Foreskin melanocyte (primary cell): ENCODE measurements at places on chromosomes 5 and 9.

DNA sequence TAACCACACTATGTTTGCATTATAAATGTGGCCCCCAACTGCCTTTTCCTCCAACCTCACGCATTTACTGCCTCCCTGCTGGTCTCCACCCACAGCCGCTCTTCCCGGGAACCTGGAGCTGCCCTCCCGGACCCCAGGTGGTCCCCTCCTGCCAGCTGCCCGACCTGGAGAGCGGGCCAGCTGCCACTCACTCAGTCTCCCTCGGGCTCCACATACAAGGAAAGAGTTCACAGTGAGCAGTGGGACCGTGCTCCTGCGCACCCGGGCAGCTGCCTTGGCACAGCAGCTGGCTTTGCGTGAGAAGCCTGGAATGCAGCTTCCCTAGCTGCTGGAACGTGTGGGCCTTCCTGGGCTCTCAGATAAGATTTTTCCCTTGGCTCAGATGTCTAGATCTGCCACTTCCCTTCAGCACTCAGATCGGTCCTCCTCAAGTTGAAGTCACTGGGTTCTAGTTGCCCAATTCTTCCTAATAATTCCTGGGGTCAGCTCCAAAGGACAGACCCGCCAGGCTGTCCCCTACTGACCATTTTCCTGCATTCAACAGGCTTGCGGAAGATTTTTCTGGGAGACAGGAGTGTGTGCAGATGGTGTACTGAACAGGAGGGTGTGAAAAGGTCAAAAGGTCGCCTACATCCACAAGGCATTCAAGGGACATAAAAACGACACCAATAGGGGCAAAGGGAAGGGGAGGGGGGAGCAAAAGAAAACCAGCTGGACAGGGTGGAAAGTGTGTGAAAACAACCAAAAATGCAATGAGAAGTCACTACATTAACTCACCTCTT, 69.1 kb downstream of the MYO10 start:
- DNase-seq, result peak; percentile 78

DNA sequence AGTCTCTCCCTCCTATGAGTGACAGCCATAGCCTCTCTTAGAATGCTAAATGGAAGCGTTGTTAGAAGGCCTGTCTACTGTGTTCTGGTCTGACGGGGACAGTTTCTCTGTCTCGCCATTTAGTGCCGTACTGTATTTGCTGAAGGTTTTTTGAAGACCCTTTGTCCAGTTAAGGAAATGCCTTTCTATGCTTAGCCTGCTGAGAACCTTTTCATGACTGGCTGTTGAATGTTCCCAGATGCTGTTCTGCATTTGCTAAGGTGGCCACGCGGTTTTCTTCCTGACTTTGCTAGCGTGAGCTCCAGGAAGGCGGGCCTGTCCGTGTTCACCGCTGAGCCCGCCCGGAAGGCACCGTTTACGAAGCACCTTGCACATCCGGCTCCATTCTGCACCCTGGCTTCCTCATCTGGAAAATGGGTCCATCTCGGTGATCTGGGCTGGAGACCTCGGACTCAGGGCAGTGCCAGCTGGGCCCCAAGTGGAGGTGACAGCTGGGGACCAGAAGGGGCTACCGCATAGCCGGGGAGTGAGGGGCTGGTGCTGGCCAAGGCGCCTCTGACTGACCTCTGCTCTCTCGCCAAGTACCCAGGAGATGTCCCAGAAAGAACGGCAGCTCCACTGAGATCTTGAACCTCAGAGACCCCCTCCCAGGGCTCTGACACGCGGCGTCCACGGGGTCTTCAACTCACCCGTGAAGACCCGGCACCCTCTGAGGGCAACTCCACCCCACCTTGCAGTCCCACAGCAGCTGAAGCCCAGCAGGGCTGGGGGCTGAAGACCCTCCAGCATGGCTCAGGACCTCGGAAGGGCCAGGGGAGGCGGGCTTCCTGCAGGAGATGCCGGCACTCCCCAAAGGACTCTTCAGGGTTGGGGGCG, 52.5 kb upstream of the NKD2 start:
- DNase-seq, result no peak

DNA sequence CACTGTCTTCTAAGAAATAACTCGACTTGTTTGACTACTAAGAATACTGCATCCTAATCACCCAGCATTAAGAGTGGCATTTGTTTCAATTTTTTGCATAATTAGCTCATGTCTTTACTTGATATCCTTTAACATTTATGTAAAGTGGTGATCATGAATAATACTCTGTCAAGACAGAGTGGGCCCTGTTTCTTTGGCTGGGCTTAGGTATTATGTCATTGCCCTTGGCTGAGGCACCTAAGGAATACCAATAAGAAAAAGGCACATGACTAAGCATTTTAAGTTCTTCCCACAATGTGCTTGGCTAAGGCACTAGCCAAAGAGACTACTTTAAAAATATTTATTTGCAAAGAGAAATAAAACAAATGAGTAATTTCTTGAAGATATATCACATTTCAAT, 308.1 kb downstream of the CTNND2 start:
- no peak for DNase-seq

- no peak for DNase-seq
Observed at GRCh38 chr5:123007754-123008153, 28.8 kb downstream of the PPIC start.

DNA sequence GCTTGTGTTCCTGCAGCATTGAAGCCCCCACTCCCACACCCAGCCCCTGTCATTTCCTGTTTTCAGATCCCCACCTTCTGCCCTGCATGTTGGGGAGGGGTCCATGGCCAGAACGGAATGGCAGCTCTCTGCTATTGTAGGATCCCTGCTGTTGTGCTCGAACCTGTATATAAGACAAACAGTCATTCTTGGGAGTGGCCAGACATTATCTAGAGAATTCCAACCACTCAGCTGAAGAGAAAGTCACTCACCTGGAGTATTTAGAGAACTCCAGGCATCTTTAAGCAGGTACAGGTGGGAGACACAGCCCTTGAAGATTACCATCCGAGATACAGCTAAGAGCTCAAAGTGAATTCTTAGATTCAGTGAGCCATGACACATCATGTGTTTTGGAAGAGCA, 96.1 kb downstream of the C9orf152 start:
- DNase-seq, result no peak

GRCh38 chr5:34622098-34622400, 34.1 kb upstream of the RAI14 start:
- DNase-seq, result no peak

DNA sequence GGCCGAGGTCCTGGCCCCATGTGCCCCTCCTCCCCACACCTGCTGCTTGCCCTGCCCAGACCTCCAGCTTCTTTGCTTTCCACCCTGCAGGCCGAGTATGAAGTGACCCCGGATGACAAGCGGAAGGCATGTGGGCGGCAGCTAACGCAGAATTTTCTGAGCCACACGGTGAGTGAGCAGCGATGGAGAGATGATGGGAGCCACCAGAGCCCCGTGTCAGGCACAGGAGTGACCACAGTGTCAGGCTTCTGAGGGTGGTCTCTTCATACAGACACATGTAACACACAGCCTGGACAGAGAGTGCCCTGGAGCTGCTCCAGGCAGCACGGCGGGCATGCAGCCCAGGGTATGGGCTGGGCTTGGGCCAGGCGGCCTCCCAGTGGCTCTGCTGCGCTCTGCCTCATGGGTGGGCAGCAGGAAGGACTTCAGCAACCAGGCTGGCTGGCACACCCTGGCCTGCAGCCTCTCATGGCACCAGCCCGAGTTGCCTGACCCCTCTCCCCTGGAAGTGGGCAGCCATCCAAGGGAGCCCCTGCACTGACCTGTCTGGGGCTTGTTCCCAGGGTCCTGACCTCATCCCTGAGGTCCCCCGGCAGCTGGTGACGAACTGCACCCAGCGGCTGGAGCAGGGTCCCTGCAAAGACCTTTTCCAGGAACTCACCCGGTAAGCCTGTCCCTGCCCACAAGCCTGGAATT, 5.8 kb downstream of the GRK6 start:
- no peak for DNase-seq
